ENCODE measurements at places on chromosomes 5 and 9.
A peak's percentile ranks its signal among the peaks of the same experiment; 100 is the strongest.

GRCh38 chr5:134189031-134189430 is 12.3 kb upstream of the SKP1 start:
- H3K27ac ChIP-seq, result no peak overlapping the region
- peaks cover 7% of the 10 kb centered on the region for H3K4me1 ChIP-seq
- H3K36me3 ChIP-seq, result no peaks in the 10 kb centered on the region
- peak; percentile 28 for DNase-seq
- no peak overlapping the region for H3K4me3 ChIP-seq

DNA sequence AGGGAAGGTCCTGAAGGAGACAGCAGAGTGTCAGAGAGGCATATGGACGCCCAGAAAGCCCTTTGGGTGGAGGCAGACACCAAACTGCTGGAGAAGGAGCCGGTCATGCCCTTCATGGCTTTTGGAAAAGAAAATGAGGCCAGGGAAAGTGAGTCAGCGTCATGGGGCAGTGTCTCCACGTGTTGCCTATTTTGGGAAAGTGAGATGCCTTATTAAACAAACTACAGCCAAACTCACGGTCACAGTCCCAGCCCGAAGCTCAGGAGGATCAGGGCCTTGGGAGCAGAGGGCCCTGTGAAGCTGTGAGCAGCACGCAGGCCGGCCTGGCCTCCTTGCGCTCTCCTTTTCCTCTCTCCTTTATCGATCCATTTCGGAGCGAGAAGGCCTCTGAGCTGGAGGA is 25.0 kb downstream of the RGS3 start:
- no peaks in the 10 kb centered on the region for H3K27me3 ChIP-seq
- no peak overlapping the region for H3K4me3 ChIP-seq
- peaks cover 12% of the 10 kb centered on the region for H3K4me1 ChIP-seq

GRCh38 chr9:17437813-17438212 is 141.1 kb upstream of the SH3GL2 start:
- H3K4me3 ChIP-seq, result no peak overlapping the region
- H3K4me1 ChIP-seq, result no peaks in the 10 kb centered on the region
- H3K27me3 ChIP-seq, result no peaks in the 10 kb centered on the region
- no peak for DNase-seq
- H3K36me3 ChIP-seq, result no peaks in the 10 kb centered on the region
- H3K27ac ChIP-seq, result no peak overlapping the region

- H3K4me1 ChIP-seq, result no peaks in the 10 kb centered on the region
- DNase-seq, result no peak
- no peak overlapping the region for H3K4me3 ChIP-seq
- H3K36me3 ChIP-seq, result no peaks in the 10 kb centered on the region
Measured at GRCh38 chr9:84758817-84759216, 89.3 kb downstream of the NTRK2 start.

GRCh38 chr5:26572480-26572879 is 465.9 kb downstream of the CDH9 start:
- H3K36me3 ChIP-seq, result no peaks in the 10 kb centered on the region
- H3K27me3 ChIP-seq, result no peaks in the 10 kb centered on the region
- no peaks in the 10 kb centered on the region for H3K4me1 ChIP-seq

- no peaks in the 10 kb centered on the region for H3K36me3 ChIP-seq
- H3K27ac ChIP-seq, result no peak overlapping the region
Measured at GRCh38 chr5:140764177-140764973, 21.6 kb upstream of the PCDHA1 start.
